ENCODE measurements at places on chromosomes 12 and 14. TPM values are rescaled to one million over a fixed set of nuclear protein-coding genes. Genes with fewer than 3 reads are reported as not detected.

DNA sequence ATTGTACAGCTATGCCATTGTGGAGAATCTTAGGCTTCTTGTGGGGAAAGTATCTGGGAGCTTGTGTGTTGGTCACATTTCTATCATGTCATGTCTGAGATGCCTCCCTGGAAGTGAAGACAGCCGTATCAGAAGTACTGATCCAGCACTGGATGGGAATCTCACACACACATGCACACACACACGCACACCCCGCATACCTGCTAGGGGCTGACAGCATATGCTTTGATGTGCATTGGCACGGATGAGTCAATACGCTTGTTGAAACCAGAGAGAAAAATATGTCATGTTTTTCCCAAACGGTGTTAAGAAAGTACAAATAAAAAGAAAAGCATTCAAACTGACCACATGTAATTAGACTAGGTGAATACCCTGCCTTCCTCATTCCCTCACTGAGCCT lies 260.8 kb downstream of the KTN1 start:
- no peak for DNase-seq

DNA sequence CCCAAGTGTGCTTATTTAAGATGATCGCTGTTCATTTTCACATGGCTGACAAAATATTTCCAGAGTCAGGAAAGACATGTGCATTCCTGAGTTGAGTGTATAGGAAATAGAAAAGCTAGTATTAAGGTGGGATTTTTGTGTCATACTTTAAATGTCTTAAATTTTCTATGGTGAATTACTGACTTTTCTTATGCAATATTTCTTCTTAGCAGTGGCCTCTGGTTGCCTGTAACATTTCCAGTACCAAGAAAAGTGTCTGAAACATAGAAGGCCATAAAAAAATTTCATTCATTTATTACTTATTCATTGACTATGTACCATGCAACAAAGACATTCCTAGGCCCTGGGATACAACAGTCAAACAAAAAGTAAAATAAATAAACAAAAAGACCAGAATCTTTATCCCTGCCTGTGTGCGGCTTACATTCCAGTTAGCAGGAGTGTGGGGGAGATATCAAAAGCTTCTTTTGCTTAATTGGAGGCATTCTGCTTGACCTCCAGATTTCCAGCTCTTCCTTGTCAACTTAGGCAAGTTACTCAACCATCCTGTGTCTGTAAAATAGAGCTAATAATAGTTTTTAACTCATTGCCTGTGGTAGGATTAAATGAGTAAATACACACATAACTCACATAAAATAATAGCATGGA lies 216.3 kb upstream of the FLRT2 start:
- DNase-seq = no peak

- no peak for DNase-seq
Observed at GRCh38 chr14:101767618-101768362, 6.3 kb downstream of the PPP2R5C start.

DNA sequence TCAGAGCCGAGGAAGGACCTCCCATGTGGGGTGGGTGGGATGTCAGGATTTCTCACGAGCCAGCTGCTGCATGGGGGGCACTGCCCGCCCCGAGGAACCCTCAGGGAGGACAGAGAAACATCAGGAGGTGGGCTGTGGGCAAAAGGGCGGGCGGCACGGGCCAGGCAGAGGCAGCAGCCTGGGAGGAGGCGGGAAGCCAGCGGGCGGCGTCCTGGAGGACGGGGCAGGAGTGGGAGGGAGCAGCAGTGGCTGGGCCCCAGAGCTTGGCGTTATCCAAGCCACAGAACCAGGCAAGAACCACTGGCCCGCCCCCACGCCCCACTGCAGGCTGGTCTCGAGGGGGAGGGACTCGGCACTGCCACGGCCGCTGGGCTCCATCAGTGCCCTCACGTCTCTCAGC lies 2.4 kb downstream of the C14orf180 start:
- DNase-seq = no peak

- no peak for DNase-seq
Observed at GRCh38 chr12:113381220-113381619, 22.5 kb downstream of the SDS start.

DNA sequence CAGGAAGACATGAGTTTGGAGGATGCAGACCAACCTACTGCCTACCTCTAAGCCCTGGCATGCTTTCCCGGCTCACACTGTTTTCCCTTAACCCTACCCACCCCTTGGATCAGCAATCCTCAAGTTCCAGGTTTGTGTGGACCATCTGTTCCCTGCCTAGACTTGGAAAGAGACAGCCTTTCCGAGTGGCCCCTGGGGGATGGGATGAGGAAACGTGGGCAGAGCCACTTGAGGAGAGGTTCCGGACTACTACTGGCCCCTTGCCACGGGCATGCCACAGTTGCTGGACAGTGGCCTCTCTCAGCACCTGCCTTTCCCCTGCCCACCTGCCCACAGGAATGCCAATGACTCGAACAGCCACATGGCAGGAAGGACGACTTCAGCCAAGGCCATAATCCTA lies 135.9 kb downstream of the SLC15A4 start:
- no peak for DNase-seq

- DNase-seq = no peak
Observed at GRCh38 chr12:16785524-16785923, 179.6 kb upstream of the LMO3 start.

- no peak for DNase-seq
Observed at GRCh38 chr12:113116875-113117274, 18.7 kb downstream of the RASAL1 start.

DNA sequence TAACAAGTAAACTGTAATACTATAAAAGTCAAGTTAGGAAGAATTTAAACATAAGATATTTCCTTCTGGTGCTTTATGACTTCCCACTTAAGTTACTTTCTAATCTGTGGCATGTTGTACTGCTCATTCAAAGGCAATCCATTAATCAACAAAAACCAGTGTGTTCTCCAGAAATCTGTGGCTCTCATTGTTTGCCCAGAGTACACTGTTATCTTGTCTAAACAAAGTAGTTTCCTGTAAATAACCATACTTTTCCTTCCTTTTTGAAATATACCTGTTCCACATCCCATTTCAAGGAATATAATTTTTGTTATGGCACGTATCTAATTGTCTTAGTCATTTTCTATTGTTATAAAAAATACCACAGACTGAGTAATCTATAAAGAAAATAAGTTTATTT lies 184.1 kb downstream of the CCER1 start:
- no peak for DNase-seq

GRCh38 chr12:132550014-132550802 lies 60.2 kb downstream of the LRCOL1 start:
- DNase-seq = no peak

DNA sequence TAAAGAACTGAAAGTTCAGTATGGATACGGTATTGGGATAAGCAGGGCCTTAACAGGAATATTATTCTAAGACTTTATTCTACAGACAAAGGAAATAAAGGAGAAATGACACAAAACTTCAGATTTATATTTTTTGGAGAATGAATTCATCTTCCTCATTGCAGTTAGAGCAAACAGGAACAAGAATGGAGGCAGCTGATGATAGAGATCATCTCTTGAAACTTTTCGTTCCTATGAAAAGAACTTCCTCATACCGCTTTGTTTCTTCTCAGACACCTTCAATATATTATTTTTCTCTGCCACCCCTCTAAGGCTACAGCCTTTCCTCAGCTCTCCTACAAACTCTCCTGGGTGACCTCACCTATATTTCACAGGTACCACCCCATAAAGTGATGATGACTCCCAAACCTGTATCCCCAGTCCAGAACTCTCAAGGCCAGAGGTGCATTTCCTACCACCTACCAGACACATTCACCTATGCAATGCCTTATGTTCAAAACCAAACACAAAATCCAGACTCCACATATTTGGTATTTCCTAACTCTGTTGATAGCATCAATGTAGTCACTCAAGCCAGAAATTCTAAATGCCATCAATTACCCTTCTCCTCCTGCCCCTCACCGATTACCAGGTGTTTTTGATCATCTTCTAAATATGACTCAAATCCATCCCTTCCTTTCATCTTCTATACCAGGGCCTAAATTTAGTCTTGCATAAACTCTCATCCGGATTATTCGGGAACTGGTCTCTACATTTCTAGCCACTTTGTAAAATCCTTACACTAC lies 7.4 kb downstream of the MAP4K5 start:
- DNase-seq = no peak

DNA sequence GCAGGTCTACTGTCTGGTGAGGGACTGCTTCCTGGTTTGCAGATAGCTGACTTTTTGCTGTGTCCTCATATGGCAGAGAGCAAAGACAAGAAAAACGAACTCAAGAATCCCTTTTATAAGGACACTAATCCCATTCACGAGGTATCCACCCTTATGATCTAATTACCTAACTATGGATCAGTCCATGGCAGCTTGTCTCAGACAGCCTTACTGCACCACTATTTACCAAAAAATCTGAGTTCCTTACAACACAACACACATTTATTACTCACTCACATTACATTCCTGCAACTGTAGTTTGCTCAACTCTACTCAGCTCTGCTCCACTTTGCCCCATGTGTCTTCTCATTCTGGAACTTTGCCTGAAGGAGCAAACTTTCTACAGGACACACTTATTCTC lies 10.1 kb upstream of the SLC6A15 start:
- no peak for DNase-seq

- no peak for DNase-seq
Observed at GRCh38 chr12:132375747-132376463, 46.5 kb upstream of the GALNT9 start.

GRCh38 chr12:67068761-67069450 lies 200.3 kb upstream of the CAND1 start:
- no peak for DNase-seq

GRCh38 chr12:27257104-27257843 lies 13.2 kb downstream of the STK38L start:
- DNase-seq = no peak

DNA sequence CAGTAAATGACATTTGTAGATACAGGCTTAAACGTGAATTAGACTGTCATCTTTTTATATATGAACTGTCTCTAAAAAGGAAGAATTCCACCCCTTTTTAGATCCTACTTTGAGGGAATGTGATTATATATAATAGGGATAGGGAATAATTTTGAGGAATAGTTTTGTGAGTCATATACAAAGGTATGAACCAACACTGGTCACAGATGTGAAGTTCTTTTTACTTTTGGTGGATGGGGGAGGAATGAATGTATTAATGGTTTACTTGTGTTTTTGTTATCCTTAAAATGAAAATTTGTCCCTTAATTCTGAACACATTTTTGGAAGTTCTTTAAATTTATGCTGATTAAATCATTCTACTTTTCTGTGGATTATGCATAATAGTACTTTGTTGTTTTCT lies 30.4 kb downstream of the FRS2 start:
- no peak for DNase-seq

GRCh38 chr14:54715239-54715638 lies 148.3 kb downstream of the SAMD4A start:
- DNase-seq = no peak

DNA sequence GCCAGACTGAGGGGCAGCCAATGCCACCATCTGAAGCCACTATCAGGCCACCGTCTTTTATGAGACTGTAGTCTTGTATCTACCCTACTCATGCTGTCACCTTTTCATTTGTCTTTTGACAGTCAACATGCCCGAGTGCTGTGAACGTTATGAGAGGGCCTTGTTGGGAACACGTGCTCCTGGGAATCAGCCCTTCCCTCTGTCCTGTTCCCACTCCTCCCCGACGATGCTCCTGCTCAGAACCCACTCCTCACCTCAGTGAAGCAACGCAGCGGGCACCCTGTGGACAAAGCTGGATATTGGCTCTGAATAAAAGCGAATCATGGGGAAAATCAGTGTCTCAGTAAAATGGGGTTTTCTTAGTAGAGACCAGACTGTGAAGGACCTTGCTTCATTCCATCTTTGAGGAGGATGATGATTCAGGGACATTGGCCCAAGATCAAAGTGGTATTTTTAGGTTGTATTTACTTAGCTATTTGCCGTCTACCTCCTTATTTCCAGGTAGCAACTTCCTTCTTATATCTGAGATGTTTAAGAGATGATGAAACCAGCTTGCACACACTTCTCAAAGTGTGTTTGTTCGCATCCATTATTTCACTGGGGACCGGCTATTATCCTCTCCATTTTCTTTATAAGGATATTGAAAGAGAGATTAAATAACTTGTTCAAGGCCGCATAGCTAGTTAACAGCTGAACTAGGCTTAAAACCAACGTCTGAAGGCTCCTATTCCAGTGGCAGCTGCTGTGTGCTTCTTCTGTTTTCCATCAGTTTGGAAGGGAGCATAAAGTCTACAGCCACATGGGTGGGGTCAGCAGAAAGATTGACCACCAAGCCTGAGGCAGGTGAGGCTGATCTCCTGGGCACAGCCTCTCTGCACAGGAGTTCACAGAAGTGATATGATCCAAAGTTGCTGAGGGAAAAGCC lies 43.9 kb upstream of the CTDSP2 start:
- DNase-seq = no peak

DNA sequence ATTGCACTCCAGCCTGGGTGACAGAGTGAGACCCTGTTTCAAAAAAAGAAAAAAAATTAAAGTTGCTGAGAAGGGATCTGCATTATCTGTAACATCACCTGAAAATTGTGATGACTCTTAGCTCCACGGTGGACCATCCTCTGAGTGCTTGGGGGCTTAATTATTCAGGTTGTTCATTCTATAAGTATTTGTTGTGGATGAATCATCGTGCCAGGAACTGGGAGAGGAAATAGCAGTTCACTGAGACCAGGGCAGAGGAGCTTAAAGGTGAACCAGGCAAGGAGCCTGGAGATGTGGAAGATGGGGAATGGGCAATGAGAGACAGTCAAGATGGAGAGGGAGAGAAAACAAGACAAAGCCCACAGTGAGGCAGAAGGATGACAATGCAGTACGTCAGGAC lies 25.5 kb upstream of the GSC start:
- no peak for DNase-seq

GRCh38 chr12:104423273-104423672 lies 33.5 kb upstream of the CHST11 start:
- DNase-seq = no peak

GRCh38 chr12:93804392-93805179 lies 127.4 kb downstream of the CRADD start:
- no peak for DNase-seq

- DNase-seq = no peak
Observed at GRCh38 chr14:31445703-31446102, 11.6 kb downstream of the DTD2 start.

- DNase-seq = no peak
Observed at GRCh38 chr14:68088451-68088854, 268.9 kb downstream of the RAD51B start.

GRCh38 chr14:69982886-69983285 lies 103.7 kb downstream of the SMOC1 start:
- DNase-seq = no peak

RAPGEF3 gene
- total RNA-seq = 12.9 TPM

SRGAP1 gene
- 2.0 TPM for total RNA-seq

RNU4-1 gene
- total RNA-seq = not detected

C1S gene
- 172 TPM for total RNA-seq

PDZRN4 gene
- total RNA-seq = 22.5 TPM

RNASE3 gene
- total RNA-seq = not detected

PARP2 gene
- 11.3 TPM for total RNA-seq

LRTM2 gene
- not detected for total RNA-seq

SMARCC2 gene
- total RNA-seq = 31.7 TPM

AKAP6 gene
- 1.1 TPM for total RNA-seq

MUCL1 gene
- not detected for total RNA-seq

ACTR6 gene
- 14.2 TPM for total RNA-seq

USP30 gene
- 6.3 TPM for total RNA-seq
